ENCODE measurements at places on chromosomes 13 and 19. TPM values are rescaled to one million over a fixed set of nuclear protein-coding genes. Genes with fewer than 3 reads are reported as not detected.

- no peak for DNase-seq
Observed at GRCh38 chr13:113639616-113640262, 18.3 kb downstream of the ATP4B start.

GRCh38 chr13:25836574-25837336 is 215.1 kb downstream of the SHISA2 start:
- DNase-seq: no peak

The CYP4F2 gene
- 0.19 TPM for polyA plus RNA-seq

The SUPT5H gene
- 137 TPM for polyA plus RNA-seq
